ENCODE measurements at places on chromosomes 7 and 10.

GRCh38 chr7:80597875-80598274 lies 40.6 kb upstream of the CD36 start:
- DNase-seq, result no peak

- no peak for DNase-seq
These were observed 47.2 kb downstream of the SORBS1 start for GRCh38 chr10:95513941-95514392.

DNA sequence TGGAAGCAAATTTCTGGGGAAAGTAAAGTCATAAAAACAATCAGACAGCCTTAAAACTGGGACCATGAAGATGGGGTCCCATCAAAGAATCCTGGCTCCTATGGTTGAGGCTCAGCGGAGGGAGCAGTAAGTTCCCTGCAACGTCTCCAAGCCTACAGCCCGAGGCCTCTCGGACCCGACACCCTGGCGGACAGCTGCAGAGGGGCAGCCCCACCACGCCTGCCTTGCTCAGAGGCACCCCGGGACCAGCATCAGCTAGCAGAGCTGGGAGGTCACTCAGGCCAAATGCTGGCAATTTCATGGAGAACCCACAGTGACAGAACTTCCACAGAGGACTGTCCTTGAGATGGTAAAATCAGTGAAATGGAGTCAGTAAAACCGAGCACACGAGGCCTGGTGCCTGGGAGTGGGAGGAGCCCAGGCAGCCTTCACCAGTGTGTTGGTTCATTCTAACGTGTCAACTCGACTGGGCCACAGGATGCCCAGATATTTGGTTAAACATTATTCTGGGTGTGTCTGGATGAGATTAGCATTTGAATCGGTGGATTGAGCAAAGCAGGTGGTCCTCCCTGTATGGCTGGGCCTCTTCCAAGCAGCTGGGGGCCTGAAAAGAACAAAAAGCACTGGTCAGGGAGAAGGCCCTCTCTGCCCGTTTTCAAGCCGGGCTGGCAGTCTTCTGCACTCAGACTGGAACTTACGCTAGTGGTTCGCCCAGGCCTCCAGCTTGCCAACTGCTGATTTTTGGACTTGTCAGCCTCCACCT lies 96.2 kb upstream of the INSIG1 start:
- DNase-seq, result no peak

DNA sequence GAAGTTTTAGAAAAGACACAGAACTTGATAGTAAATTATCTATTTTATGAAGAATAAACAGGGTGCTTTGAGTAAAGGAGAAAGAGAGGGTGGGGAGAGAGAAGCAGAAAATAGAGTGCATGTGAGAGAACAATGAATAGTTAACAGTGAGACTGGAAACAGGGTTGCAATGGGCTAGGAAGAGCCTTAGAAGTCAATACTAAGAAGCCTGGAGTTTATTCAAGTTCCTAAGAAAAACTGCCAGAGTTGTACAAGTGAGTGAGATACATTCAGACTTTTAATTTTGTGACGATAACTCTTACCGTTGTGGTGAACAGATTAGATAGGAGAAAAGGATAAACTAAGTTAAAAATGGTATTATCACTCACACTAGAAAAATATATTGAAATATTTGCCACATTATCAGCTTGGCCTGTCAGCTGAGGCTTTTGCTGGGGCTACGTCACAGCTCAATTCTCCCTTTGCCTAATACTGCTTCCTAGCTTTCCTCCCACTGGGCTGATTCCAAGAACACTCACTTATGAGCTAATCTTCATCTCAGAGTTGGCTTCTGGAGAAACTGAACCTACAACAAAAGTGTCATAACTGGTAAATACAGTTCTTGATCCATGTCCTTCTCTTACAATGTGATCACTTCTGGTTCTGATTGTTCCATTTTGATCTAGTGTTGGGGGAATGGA lies 92.7 kb downstream of the SEMA3D start:
- DNase-seq, result no peak

GRCh38 chr10:43981232-43981631 lies 332.6 kb upstream of the ZNF32 start:
- DNase-seq, result no peak

DNA sequence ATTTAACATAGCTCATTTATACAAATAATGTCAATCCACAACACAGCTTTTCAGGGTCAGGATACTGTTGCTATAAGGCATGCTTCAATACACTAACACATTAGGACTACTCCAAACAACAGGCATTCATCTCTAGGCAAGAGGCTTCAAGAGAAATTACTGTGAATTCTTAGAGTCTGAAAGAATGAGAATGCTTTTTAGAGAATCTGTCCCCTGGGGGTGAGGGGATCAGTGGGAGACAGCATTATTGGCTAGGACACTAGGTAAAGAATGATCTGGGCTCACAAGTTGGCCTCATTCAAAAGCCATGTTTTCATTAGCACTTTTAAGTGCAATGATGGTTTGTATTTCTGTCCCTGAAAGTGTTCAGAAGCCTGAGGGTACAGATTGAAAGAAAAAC lies 132.6 kb downstream of the SEMA3D start:
- no peak for DNase-seq

- no peak for DNase-seq
These were observed 253.3 kb downstream of the PRPF18 start for GRCh38 chr10:13840036-13840435.

- DNase-seq, result no peak
These were observed 51.3 kb upstream of the TCF7L2 start for GRCh38 chr10:112898540-112899390.

DNA sequence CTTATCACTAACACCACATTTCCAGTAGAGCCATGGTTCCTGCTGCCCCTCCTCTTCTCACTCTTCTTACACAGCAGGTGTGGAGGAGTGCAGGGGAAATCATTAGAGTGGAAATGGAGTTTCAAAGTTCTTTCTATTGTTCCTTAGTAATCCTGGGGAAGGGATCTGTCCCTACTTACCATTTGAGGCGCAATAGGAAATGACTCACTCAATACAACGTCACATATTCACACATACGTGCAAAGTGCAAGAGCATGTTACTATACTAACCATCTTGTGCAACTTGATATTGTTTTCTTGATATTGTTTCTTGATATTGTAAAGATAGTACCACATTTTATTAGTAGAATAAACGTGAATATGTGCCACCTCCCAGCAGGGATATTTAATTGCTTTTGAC lies 1010.2 kb downstream of the DNAJB9 start:
- no peak for DNase-seq

GRCh38 chr10:48442090-48442808 lies 135.8 kb downstream of the MAPK8 start:
- no peak for DNase-seq

- DNase-seq, result no peak
These were observed 33.9 kb downstream of the MALSU1 start for GRCh38 chr7:23332910-23333612.

- no peak for DNase-seq
These were observed 83.8 kb downstream of the COL13A1 start for GRCh38 chr10:69885379-69886013.

DNA sequence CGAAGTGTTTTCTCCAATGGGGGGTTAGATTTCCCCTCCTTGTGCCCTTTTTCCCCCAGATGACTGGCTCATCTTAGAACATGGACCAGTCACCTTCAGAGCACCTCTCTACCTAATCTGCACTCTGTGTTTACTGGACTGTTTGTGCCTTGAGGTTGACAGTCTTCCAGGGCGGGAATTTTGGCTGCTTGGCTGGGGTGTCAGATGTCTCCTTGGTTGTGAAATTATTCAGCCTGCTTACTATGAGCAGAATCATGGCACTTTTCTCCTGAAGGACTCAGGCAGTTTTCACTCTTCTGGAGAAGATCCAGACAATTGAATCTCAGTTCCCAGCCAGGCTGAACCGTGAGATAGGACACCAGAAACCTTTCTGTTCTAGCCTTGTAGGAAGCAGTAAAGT lies 60.3 kb upstream of the NFKB2 start:
- DNase-seq, result no peak

DNA sequence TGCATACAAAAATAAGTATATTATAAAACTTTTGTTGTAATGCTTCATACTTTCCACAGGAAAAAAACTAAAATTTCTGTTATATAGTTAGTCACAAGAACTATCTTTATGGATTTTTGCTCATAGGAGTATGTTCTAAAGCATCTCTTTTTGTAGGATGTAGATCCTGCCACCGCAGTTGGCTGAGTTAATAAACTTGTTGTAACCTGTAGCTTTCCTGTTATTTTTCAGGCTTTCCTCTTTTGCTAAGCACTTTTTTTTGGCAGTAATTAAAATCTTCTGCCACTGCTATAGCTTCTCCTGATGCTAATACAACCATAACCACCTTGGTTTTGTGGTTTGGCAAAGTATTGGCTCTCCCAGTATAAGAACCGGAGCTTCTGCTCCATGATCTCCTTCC lies 60.3 kb downstream of the WNT2 start:
- no peak for DNase-seq

DNA sequence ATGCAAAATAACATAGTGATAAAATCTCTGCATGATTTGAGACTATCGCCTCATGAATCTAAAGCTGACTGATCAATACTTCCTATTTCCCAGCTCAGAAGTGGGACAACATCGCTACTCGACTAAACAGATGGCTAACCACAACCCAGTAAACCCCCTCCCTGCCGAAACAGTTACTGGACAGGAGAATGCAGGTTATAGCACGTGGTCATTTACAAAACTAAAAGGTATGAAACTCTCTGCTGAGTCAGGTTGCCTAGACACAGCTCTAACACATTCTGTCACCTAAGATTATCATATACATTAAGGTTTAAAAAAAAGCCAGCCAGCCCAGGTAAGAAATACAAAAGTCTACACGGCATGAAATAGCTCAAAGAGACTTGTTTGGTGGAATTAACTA lies 64.0 kb downstream of the CTBP2 start:
- no peak for DNase-seq

DNA sequence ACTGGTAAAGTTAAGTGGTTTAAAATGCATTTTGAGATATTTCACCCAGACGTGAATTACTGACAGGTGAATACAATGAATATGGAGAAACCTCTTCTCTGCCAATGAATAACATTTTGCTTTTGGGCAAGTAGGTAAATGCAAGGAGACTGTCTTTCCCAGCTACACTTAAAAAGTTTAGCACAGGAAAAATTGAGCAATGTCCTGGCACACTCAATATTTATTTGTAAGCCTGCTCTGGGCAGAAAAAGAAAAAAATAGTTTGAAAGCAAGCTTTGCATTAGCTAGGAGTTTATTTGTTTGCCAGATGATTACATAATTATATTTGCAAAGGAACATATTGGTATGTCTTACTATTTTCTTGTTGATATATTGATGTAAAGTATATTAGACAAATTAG lies 624.2 kb downstream of the ACTR3B start:
- DNase-seq, result no peak

DNA sequence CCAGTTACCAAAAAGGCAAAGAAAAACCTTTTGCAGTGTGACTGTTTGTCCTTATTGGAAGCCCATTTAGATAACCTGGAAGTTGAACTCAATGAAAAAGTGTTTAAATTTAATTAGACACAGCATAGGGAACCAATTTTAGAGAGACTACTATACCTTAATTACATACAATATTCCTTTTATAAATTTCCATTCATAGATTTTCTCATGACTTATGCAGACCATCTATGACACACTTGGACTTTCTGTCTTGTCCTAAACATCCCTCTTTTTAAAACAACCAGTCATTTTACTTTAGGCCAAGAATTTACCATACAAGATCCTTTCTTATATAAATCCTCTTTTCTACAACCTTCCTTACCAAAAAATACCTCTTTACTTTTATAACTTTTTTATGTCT lies 61.6 kb downstream of the MTURN start:
- DNase-seq, result no peak

GRCh38 chr7:120680985-120681384 lies 177.0 kb downstream of the TSPAN12 start:
- DNase-seq, result no peak

DNA sequence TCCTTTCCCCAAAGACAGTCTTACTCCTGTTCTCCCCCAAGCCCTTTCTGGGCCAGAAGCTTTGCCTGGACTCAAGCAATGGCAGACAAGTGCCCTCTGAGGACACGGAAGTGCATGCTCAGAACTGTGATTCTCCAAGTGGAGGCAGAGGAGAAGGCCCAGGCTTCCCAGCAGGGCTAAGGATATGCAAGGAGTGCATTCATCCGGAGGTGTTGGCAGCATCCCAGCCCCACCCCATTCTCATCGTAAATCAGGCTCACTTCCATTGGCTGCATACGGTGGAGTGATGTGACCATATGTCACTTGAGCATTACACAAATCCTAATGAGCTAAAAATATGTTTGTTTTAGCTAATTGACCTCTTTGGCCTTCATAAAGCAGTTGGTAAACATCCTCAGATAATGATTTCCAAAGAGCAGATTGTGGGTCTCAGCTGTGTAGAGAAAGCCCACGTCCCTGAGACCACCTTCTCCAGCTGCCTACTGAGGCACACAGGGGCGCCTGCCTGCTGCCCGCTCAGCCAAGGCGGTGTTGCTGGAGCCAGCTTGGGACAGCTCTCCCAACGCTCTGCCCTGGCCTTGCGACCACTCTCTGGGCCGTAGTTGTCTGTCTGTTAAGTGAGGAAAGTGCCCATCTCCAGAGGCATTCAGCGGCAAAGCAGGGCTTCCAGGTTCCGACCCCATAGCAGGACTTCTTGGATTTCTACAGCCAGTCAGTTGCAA lies 1.4 kb upstream of the RBP3 start:
- no peak for DNase-seq

GRCh38 chr10:8144496-8144895 lies 90.0 kb downstream of the GATA3 start:
- DNase-seq, result no peak

GRCh38 chr7:40694026-40694809 lies 559.4 kb downstream of the SUGCT start:
- no peak for DNase-seq

- no peak for DNase-seq
These were observed 91.8 kb upstream of the TMEM168 start for GRCh38 chr7:112882022-112882421.

DNA sequence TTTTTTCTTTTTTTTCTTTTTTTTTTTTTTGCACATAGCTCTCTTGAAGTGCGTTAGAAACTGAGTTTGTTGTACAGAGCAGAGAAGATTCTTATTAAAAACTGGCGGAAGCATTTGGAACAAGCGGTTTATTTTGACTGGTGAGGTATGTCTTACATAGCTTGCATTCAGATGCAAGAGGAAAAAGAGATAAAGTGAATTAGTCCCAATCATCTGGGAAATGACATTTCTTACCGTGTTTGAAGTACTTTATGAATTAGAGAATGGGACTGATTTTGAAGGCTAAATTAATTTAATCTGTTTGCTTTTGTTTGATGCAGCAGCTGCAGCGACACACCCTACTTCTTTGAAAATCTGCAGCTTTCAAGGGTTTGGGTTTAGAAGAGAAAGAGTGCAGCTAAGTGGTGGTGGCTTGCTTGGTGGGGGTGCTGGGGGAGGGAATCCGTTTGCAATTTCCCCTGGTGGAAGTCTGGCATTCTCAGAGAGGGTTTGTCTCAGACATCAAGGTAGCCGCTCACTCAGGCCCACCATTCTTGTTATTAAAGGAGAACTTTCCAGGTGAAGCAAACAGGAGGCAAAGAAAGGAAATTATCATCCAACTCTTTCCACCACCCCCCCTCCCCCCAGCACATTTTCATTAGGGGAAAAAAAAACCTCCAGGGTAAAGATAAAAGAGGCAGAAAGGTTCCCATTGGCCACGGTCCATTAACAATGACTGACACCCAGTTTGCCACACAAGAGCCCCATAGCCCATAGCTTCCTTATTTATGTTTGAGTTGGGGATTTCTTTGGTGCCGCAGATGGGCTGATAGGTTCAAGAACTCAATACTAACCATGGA lies 231.7 kb downstream of the SKIDA1 start:
- DNase-seq, result no peak

- DNase-seq, result no peak
These were observed 230.7 kb downstream of the VTI1A start for GRCh38 chr10:112677689-112678088.
